ENCODE measurements at places on chromosomes 12 and 14.

GRCh38 chr14:53569446-53569845 lies 387.2 kb downstream of the BMP4 start:
- DNase-seq: no peak

DNA sequence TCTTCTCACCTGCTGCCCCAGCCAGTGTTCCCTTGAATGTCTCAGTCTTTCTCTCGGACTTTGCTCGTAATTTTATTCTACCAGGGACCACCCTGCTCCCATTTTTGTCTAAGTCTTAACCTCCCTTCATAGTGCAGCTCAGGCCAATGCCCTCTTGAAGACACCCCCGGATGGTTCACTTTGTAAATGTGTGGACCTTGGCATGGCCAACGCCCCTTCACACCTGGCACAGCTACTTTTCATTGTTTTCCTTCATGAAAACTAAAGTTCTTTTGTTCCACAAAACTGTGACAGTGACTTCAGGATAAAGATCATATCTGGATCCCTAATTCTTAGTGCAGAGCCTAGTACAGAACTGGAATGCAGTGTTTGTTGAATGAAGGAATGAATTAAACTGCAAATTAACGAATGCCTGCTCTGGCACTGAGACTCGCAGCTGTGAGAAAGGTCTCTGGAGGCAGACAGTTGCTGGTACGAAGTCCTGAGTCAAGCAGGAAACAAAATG lies 3.5 kb upstream of the RNASE4 start:
- DNase-seq: no peak

DNA sequence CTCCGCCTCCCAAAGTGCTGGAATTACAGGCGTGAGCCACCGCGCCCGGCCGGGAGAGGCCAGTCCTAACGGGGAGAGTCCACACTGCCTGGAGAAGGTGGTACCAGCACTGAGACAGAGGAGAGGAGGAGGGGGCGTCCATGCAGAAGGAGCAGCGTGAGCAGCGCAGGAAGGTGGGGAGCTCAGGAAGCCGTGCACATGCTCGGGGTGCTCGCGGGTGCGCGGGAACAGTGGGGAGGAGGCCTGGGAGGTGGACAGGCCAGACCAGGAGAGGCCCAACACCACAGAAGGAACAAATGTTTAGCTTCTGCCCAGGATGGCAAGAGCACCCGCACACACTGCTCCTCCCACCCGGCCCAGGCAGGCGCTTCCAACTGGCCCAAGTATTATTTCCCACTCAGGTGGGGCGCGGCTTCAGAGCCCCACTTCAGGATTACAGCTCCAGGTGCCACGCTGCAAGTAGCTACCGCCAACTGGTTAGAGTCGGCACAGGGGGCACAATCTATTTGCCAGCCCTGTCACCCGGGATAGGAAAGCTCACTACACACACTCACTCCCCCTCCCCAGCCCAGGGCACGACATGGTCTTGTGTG lies 80.8 kb upstream of the BCL11B start:
- DNase-seq: no peak

DNA sequence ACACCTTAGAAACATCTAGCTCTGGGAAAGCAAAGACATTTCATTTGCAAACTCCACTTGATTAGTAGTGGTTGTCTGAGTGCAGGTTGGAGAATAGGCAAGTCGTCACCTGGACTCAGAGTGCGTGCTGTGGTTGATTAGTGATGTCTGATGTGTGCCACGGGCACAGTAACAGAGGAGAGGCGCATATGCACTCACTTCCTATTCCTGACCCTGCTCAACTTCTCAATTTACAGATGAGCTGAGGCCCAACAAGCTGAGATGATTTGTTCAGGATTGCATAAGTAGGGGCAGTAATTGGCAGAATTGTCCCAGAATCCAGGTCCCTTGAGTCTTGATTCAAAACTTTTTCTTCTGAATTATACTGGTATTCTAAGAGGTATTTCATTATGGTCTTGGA lies 44.9 kb downstream of the ADCK1 start:
- DNase-seq: no peak

DNA sequence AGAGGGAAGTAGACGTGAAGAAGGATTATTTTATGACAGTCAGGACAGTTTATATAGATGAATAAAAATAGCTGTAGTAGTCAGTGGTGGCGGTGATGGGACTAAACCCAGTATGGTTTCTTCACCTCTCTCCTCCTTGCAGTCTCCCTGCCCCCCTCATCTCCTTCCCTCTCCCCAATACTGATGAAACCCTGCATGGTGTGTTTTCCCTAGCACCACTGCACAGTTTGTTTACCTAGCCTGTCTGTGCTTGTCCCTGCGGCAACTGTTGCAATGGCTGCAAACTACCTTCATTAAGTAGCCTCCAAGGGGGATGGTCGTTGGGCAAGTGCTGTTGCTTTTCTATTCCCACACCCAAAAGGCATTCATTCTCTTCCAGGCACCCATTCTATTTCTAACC lies 14.7 kb downstream of the PCBP2 start:
- no peak for DNase-seq

DNA sequence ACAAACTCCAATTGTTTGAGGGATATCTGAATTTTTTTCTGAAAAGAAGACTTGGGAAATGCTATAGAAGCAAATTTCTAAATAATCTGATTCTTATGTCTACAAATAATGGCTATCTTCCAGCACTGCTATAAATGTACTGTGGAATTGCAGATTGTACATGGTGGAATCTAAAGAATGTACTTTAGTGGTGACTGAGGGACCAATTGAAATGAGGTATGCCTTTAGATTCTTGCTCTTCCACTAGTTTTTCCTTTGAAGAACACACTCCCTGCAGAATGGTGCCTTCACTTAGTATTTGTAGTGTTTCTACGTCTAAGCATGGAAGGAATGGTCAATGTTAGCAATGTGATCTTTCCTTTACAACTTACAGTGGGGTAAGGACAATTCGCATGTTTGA lies 11.7 kb upstream of the PRB4 start:
- DNase-seq: no peak

DNA sequence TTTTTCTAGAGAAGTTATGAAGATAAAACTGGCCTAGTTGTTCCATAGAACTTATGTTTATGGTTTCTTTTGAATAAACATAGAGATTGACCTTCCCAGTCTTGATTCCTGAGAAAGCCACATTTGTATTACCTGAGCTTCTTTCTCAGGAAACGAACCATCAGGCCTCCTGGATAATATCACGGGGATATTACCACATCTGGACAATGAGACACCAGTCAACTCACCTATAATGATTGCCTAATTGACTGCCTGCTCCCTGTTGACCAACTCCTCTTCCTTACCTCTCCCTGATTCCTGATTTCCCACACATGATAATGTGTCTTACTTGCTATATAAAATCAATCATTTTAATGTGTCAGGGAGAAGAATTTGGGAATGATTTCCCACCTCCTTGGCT lies 822.7 kb downstream of the LRFN5 start:
- DNase-seq: no peak

- DNase-seq: no peak
These were observed 7.5 kb downstream of the RNF212B start for GRCh38 chr14:23245282-23245681.
